ENCODE measurements at places on chromosomes 11 and 22. TPM values are rescaled to one million over a fixed set of nuclear protein-coding genes. Genes with fewer than 3 reads are reported as not detected.
A peak's percentile ranks its signal among the peaks of the same experiment; 100 is the strongest.

DNA sequence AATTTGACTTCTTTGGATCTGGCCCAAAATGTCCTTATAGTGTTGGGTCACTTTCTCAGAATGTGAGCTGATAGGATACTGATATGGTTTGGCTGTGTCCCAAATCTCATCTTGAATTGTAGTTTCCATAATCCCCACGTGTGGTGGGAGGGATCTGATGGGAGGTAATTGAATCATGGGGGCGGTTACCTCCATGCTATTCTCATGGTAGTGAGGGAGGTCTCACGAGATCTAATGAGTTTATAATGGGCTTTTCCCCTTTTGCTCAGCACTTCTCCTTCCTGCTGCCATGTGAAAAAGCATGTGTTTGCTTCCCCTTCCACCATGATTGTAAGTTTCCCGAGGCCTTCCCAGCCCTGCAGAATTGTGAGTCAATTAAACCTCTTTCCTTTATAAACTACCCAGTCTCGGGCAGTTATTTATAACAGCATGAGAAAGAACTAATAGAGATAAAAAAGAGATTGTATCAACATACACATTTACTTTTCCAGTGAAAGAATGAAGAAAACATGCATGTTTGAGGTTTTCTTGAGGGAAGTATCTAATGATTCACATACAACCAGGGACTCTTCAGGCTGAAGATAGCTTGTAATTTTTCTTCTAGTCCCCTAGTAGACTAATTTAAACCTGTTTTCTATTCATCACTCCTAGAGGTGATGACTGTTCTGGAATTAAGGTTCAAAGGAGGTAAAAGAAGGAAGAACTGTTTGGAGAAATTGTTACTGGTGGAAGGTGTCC is 17.3 kb upstream of the CSTF3 start:
- no peaks in the 10 kb centered on the region for H3K4me1 ChIP-seq
- no peak overlapping the region for H3K27ac ChIP-seq
- no peak overlapping the region for H3K4me3 ChIP-seq
- H3K27me3 ChIP-seq = no peaks in the 10 kb centered on the region

GRCh38 chr22:49305214-49305965 is 522.3 kb downstream of the BRD1 start:
- no peaks in the 10 kb centered on the region for H3K36me3 ChIP-seq
- H3K4me3 ChIP-seq = no peak overlapping the region
- H3K27me3 ChIP-seq = peaks cover 40% of the 10 kb centered on the region
- no peak overlapping the region for H3K27ac ChIP-seq
- DNase-seq = peak; percentile 83

DNA sequence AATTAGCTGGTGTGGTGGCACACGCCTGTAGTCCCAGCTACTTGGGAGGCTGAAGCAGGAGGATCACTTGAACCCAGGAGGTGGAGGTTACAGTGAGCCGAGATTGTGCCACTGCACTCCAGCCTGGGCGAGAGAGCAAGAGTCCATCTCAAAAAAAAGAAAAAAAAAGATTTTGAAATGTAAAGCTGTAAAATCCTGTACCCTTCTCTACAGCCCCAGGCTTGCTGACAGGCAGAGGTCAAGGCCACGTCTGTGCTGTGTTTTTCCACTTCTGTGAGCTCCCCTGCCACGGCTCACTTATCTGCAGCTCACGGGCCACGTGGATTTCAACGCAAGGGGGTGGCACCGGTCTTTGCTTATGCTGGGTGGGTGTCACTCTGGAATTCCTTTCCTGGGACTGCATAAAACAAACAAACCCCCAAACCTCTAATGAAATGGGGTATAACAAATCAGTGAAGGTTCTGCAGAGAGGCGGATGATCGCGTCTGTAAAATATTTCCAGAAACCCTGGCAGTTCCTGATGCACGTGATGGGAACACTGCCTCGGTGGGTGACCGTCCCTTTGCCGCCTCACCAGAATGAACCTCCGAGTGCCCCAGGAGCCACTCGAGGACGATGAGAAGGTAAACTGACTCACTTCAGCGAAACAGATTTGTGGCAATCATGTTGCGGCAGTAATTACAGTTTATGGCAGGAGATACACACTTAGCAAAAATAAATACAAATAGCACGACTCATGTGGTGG is 44.0 kb upstream of the ATXN10 start:
- peaks cover 3% of the 10 kb centered on the region for H3K4me1 ChIP-seq
- peaks cover 4% of the 10 kb centered on the region for H3K27me3 ChIP-seq
- no peaks in the 10 kb centered on the region for H3K36me3 ChIP-seq
- DNase-seq = peak; percentile 31
- no peak overlapping the region for H3K27ac ChIP-seq

- no peaks in the 10 kb centered on the region for H3K36me3 ChIP-seq
- no peaks in the 10 kb centered on the region for H3K4me1 ChIP-seq
- H3K27ac ChIP-seq = no peak overlapping the region
- no peak for DNase-seq
- H3K4me3 ChIP-seq = no peak overlapping the region
Measured at GRCh38 chr11:84501750-84502149, 1125.4 kb downstream of the DLG2 start.

EHF gene
- 36.4 TPM for total RNA-seq

SLC22A12 gene
- not detected for total RNA-seq

Measured in upper lobe of right lung (tissue), 1 donor.